HEK293T (cell line): ENCODE measurements at places on chromosomes 7 and 10.
A peak's percentile ranks its signal among the peaks of the same experiment; 100 is the strongest.

- no peak for DNase-seq
Measured at GRCh38 chr10:62058476-62058875, 157.0 kb downstream of the ARID5B start.

- no peak for DNase-seq
Measured at GRCh38 chr7:94295850-94296249, 98.8 kb upstream of the COL1A2 start.

GRCh38 chr7:84529480-84530205 lies 335.1 kb upstream of the SEMA3A start:
- DNase-seq = peak; percentile 16

DNA sequence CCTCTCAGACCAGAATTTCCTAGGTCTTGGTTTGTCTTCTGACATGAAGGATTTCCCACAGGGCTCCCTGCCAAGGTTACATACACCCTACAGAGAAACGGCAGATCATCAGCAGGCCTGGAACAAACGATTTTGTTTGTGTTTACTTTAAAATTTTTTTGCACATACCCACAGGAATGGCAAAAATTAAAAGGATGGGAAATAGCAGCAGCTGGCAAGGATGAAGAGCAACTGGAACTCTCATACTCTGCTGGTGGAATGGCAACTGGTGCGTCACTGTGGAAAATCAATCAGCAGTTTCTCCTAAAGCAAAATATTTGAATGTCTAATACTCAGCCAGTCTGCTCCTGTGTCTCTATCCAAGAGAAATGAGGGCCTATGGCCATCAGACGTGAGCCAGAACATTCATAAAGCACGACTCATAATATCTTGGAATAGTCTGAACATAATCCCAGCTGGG lies 6.5 kb downstream of the BAIAP2L1 start:
- no peak for DNase-seq

- no peak for DNase-seq
Measured at GRCh38 chr7:105932835-105933477, 30.1 kb upstream of the CDHR3 start.

DNA sequence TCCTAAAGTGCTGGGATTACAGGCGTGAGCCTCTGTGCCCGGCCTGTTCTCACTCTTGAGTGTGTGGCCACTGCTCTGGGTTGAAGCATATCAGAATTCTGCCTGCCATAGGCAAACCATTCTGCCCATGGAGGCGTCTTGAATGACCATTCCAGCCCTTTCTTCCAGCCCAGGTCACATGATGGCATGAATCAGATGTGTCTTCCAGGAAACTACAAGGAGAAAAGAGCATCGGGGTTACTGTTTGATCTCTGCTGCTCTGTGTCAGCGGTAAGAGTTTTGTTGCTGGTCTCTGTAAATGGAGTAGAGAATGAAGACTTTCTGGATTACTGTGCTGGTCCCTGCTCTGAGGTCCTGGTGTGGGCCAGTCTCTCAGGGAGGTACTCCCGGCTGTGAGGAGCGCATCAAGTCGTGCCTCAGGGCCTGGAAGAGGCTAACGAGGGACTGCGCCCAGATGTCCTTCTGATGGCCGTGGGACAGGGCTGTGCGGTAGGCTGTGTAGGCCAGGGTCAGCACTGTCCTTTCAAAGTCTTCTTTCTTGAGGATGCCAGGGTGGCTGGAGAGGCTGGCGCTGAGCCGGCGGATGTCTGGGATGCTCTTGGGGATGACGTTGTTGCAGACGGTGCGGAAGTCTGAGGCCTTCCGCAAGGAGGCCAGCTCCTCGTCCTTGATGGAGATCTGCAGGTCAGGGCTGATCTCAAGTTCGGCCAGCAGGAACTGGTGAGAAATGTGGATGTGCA lies 5.8 kb upstream of the SLC13A4 start:
- DNase-seq = no peak

DNA sequence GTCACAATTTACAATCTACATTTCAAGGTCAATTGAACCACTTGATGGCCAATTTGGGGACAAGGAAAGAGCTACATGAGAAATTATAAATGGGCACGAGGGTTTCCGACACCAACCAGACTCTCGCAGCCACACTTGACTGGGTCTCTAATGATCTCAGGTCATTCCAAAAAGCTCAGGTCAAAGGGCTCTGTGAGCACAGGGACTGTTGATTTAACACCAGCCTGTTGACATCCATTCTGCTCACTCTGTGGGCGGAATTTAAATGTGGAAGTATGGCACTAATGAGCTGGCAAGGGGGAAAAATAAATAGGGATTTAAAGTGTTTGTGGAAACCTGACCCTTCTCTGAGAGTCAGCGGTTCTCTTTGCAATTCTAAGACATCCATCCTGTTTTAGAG lies 810.7 kb upstream of the AUTS2 start:
- no peak for DNase-seq

DNA sequence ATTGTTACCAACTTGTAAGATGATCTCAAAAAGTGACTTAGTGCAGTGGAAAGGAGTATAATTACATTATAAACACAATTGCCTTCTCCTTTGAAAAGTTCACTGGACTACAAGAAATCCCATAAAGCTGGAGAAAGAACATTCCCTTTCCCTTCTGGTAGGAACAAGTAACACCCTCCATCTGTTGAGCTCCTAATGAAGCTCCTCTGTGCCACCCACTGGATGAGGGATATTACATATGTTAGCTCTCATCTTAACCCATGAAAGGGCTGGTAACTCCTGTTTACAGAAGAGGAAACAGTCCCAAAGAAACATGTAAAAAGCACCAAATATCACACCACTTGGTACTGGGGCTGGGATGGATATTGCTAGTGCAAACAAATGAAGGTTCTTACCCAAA lies 8.1 kb downstream of the PGAM1 start:
- DNase-seq = no peak

GRCh38 chr7:38525857-38526256 lies 105.3 kb downstream of the AMPH start:
- no peak for DNase-seq

DNA sequence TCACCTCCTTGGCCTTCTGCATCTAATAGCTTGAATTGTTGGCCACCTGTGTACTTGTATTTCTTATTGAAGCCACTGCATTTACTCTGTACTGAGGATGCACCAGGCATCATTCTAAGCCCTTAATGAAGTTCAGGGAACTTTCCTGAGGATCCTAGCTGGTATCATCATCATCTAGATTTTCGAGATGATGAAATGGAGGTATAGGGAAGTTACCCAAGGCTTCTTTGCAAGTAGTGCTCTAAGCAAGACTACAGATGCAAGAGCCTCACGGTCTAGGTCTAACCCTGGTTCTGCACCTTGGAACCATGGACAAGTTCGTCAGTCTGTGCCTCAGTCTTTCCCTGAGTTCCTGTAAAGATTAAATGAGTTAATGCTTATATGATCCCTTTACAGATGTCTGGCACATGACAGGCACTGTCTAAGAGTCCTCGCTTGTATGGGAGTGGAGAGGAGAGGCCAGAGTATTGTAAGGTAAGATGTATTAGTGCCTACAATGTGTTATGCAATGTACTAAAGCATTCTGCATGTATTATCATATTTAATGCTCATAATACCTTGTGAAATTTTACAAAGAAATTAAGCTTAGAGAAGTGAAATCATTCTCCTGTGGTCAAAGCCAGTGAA lies 145.1 kb downstream of the KCNMA1 start:
- no peak for DNase-seq

GRCh38 chr10:125857185-125857760 lies 23.8 kb downstream of the DHX32 start:
- no peak for DNase-seq

- DNase-seq = no peak
Measured at GRCh38 chr10:807163-807957, 117.9 kb upstream of the DIP2C start.

DNA sequence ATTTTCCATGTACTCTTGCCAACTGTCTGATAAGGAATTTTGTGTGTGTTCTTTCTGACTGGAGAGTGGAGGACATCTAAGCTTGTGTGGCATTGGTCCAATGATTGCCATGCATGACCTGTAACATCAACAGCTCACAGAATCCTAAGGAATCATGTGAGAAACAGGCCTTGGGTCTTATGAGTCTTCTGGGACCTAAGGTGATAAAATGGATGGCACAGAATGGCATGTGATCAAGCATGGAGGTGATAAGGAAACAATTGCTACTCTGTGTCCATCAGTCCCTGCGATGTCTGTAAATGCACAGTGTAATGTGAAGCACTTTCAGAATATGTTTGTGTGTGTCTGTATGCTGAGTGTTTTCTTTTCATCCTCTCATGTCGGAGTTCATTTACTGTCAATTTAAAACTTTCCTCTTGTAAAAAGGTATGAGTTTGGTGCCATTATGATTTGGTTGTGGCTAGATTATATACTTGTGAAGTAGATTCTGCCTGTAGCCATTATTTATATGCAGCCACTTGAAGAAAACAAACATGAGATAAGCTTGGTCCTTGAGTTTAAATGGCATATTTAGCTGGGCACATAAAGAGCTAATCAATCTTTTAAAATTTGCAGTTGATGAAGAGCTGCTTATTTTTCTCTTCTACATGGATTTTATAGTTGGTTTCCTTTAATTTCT lies 127.5 kb downstream of the VPS50 start:
- DNase-seq = no peak

DNA sequence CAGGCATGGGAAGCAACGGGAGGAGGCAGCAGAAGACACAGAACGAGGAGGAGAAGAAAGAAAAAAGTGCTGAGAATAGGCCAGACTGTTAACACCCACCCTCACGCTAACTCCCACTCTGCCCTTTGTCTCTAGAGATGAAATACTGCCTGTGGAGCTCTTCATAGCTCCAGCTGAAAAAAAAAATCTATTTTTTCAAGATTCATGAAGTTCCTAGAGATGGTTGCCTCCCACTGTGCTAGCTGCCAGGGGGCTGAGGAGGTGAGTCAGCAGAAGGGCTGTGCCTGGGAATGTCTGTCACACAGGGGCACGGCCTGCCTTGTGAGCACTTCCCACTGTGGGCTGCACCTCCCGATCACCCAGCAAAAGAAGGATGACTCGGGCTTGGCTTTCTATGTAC lies 144.5 kb downstream of the RNF216 start:
- no peak for DNase-seq

DNA sequence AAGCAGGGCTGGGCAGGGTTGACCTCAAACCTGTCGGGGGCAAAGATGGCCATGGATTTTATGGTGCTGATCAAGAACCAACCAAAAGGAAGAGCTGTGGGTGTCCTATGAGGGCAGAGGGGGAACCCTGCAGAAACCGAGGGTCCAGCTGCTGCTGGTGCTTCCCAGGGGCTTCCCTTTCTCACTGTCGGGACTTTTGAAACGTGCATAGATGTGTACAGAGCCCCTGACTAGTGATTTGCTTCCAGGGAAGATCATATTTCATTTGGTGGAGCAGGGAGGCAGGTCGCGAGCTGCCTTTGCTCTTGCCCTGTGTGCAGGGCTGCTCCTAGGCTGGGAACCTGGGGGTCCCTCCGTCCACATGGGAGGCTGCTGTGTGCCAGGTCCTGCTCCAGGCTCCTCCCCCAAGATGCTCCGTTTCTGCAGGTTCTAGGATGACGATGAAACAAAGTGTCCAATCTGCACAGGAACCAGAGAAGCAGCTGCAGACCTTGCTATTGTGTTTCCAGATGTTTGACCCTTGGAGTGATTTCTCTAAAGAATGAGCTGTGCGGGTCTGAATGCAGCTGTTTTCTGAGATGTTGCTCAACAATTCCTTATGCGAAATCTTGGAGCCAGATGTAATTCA lies 9.4 kb upstream of the INPP5A start:
- no peak for DNase-seq

DNA sequence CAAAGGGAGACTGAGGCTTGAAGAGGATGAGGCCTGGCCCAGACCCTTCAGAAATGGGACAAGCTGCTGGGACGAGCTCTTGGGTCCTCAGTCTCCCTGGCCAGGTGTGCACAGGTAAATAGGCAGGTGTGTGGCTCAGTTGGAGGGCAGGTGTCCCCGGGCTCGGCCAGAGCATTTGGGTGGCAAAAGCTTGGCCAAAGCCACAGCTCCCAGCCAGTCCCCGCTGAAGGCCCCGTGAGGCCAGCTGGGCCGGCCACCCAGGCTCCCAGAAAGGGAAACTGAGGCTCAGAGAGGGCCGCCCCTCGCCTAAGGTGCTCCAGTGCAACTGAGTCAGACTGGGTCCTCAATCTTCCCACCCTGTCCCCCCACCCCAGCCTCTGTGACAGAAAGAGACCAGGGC lies 37.3 kb downstream of the MICALL2 start:
- no peak for DNase-seq

DNA sequence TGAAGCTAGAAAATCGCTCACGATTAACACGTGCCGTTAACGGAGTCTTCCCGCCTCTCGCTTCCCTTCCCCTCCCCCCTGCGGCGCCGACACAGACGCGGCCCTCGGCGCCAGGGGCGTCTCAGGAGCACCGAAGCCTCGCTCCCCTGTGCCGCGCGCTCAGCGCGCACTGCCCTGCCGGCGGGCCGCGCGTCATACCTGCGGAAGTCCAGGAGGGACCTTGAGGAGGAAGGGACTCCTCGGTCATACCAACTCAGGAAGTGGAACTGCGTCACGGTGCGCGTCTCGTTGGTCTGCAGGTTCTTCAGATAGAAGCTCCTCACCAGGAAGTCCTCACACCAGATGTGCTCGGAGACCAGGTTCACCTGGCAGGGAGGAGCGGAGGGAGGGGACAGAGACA lies 239.6 kb downstream of the DNAJB6 start:
- no peak for DNase-seq

DNA sequence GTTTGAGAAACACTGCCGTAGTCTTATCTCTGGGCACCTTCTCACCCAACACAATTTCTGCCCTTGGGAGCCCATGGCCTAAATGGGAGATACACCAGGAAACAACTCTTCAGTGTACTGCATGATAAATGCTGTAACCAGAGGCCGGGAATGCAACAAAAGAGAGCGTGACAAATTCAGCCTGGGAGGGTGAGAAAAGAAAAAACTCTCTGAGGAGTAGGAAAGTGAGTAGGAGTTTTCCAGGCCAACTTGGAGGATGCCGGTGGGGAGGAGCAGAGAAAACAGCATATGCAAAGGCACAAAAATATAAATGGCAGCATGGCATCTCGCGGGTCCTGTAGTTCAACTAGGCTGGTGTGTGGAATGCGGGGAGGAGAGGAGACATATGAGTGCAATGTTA lies 624.5 kb downstream of the PARD3 start:
- DNase-seq = no peak

- no peak for DNase-seq
Measured at GRCh38 chr7:75599244-75599781, 107.2 kb downstream of the SPDYE5 start.

DNA sequence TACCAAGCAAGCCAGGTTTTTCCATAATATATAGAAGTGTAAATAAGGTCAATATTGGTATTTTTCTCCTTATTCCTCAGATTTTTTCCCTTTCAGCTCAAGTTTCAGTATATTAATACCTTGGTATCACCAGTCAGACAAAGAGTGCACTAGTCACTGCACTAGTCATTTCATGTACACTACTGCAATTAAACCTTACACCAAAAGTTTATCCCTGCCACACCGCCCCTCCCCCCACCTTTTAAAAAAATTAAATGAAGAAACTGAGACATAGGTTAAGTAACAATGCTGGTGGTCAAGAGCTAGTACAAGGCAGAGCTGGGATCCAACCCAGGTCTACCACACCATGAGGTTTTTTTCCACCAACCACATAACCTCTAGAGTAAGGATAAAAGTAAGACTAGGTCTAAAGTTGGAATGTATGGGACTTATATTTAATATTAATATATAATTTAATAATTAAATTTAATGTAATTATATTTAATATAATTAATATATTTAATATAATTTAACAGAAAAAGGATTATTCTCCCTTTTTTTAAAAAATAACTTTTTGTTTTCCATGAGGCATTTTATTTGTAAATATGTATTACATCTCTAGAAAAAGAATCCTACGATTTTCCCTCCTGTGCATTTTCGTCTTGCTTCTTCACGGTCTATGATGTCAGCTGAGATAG lies 68.5 kb downstream of the NT5C2 start:
- DNase-seq = no peak

GRCh38 chr10:67976292-67977245 lies 92.1 kb downstream of the SIRT1 start:
- DNase-seq = no peak
